Astrocyte of the spinal cord (primary cell): ENCODE measurements at places on chromosomes 6 and 20.
A peak's percentile ranks its signal among the peaks of the same experiment; 100 is the strongest.

DNA sequence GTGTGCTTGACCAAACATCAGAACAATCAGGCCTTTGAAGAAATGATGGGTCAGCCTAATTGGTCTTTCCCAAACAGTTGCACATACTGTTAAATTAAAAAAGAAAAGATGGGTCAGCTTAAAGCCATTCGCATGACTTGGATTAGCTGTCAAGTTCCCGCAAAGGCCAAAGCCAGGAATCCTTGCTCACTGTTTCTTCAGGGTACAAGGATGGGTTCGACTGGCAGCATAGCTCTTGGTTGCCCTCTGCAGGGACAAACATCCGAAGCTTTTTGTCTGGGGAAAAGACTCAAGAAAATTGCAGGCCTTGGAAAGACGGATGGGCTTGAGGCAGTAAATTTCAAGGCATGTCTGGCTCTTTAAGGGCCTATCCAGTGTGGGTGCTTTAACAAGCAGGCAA, 168.0 kb downstream of the HDGFL1 start:
- DNase-seq: peak; percentile 52

GRCh38 chr20:62570897-62571668, 71.2 kb upstream of the SLCO4A1 start:
- no peak for DNase-seq

DNA sequence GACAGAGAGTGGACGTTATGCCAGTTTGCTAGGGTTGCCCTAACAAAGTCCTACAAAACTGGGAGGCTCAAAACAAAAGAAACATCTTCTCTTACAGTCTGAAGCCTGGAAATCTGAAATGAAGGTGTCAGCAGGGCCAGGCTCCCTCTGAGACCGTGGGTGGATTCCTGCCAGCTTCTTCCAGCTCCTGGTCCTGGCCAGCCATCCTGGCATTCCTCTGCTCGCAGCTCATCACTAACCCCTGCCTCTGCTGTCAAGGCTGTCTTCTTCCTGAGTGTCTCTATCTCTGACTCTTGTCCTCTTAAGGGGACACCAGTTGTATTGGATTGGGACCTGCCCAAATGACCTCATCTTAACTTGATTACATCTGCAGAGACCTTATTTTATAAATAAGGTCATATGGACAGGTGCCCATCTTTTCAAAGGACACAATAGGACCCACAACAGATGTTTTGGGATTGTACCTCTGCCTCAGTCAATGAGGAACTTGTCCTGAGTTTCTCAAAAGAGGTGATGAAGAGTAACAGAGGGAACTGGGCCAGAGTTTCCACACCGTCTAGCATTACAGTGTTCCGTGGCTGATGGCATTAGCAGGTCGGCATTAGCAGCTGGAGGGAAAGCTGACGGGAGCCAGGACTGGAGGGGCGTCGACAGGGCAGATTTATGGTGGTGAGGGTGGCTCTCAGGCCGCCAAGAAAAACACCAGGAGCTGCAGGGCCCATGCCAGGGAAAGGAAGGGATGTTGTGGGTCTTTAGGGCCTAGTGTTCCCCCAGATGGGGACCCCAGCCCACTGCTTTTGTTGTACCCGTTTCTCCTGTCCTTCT, 157.3 kb downstream of the TBXT start:
- no peak for DNase-seq

DNA sequence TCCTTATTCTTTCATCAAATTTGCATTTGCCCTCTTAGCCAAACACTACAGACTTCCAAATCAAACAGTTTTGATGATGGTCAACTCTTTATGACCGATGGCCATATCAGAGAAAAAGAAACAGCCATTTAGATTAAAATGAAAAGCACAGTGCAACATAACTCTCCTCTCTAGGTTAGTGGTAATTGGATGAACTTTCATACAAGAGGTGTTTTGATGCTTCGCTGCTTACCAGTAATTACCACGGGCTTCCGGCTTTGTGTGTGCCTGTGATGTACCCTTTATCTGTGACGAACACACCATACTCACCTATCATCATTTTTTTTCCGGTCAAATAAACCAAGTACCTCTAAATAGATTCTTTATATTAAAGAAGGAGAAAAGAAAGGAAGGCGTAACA, 181.8 kb downstream of the FOXA2 start:
- DNase-seq: no peak

GRCh38 chr6:130050230-130050629, 31.8 kb downstream of the L3MBTL3 start:
- DNase-seq: peak; percentile 22
